ENCODE measurements at places on chromosomes 11 and 22.

DNA sequence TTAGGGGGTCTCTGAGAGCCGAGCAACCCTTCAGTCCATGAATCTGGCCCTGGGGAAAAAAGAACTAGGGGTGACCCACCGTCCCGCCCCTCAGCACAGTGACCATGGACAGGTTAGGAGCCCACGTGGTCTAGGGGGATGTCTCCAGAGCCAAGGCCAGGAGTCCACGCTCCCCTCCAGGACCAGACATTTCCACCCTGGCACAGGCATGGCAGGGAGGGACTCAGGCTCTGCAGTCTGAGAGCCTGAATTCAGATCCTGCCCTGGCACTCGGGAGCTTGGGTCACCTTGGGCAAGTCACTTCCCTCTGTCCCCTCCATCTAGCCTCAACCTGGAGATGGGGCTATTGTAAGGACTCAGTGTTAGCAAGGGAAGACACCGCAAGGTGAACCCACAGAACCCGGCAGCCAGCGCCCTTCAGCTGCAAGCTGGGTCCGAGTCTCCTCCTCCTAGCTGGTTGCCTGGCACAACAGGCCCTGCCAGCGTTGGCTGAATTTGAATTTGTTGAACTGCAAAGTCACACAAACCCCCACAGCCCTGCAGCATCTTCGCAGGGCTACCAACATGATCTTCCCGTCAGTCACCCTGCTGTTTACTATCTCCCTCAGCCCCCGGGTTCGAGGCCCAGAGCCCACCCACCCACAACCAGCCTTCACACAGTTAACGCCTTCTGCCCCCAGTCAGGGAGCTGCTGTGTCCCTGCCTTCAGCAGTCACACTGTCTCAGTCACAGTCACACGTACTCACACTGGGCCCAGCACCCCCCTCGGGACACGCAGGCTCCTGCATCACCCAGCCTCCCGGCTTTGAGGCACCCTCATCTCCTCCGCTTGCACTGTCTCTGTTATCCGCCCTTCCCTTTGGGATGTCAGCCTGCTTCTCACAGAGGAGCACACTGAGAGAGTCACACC lies 603 bp upstream of the PDGFB start:
- DNase-seq = no peak

- no peak for DNase-seq
These were observed 18.8 kb upstream of the CDKN1C start for GRCh38 chr11:2904153-2905052.

DNA sequence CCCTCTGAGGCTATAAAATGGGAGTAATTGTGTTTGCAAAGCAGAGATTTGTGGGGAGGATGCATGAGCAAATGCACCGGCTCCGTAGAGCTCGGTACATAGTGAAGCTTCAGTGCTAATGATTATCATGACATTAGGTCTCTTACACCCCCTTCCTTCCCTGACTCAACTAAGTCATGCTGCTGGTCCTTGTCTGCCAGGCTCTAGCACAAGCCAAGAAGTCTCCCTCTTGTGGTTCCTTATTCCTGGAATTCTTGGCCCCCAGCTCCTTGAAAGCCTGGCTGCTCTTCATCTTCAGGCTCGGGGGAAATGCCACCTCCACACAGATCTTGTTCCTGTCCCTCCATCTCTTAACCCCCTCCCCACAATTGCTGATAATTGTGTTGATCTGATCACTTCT lies 45.7 kb upstream of the SYT13 start:
- DNase-seq = no peak

DNA sequence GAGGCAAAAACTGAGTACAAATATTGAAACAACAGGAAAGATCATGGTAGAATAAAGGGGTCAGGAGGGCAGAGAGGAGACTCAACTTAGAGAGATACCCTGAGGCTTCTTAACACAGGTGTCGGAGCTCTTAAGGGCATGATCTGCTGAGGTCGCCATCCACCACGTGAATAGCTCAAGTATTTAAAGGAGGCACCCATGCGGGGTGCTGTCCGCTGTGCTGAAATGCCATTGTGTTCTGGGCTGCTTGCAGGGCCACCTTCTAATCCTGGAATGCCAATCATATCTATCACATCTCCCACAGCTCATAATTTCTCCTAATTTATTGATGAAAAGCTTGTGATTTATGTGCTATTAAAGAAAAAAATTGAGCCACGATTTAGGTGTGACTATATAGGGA lies 90.2 kb downstream of the SEZ6L start:
- no peak for DNase-seq

- no peak for DNase-seq
These were observed 28.6 kb downstream of the FAM76B start for GRCh38 chr11:95760941-95761340.
